ENCODE measurements at places on chromosomes 3 and 15.

DNA sequence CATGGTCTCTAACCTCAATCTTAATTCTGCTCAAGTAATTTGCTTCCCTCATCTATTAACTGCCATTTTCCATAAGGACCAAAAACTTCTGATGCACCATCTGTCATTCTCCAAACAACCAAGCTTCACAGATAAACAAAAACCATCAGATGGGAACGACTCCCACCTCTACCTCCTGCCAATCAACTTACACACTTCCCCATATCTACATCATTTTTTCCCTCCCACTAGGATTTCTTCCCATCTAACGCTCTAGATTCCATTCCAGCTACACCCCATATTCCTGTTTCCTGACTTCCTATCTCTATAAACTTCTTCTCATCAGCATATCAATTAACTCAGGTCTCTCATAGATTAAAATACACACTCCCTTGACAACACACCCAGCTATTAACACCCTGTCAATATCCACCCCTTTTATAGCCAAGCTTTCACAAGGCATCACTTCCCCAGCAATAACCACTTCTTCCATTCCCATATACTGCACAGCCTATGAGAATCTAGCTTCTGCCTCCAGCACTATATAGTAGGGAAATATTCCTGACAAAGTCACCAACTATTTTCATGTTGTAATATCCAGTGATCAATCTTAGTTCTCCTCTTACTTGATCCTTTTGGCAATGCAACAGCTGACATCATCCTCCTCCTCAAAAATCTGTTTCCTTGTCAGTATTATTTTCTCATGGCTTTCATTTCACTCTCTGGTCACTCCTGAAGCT is 39.2 kb downstream of the SNX4 start:
- no peak for DNase-seq

- peak; percentile 59 for DNase-seq
These were observed 734 bp downstream of the TBL1XR1 start for GRCh38 chr3:177196456-177197040.

DNA sequence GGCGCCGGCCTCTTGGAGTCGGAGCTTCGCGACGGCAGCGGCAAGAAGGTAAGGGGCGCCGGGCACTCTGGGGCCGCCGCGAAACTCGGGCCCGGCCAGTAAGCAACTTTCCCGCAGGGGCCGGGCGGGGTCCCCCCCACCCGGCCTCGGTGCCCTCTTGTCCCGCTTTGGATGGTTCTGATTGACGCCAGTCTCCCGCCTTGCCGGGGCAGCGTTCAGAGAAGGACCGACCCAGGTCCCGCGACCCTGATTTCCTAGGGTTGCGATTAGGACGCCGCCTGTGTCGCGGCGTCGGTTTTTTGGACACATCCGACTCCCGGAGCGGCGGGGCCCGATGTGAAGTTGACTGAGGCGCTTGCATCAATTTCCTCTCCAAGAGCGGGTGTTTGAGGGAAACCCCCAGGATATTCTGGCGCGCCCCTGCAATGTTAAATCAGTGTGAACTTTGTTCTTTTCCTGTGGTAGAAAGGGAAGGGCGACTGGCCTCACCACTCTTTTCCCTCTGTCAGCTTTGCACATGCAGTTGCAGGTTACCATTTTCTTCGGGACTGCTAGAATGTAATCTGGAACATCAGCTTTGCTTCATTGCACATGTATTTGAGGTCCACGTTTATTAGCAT is 755 bp downstream of the PDE8A start:
- no peak for DNase-seq

DNA sequence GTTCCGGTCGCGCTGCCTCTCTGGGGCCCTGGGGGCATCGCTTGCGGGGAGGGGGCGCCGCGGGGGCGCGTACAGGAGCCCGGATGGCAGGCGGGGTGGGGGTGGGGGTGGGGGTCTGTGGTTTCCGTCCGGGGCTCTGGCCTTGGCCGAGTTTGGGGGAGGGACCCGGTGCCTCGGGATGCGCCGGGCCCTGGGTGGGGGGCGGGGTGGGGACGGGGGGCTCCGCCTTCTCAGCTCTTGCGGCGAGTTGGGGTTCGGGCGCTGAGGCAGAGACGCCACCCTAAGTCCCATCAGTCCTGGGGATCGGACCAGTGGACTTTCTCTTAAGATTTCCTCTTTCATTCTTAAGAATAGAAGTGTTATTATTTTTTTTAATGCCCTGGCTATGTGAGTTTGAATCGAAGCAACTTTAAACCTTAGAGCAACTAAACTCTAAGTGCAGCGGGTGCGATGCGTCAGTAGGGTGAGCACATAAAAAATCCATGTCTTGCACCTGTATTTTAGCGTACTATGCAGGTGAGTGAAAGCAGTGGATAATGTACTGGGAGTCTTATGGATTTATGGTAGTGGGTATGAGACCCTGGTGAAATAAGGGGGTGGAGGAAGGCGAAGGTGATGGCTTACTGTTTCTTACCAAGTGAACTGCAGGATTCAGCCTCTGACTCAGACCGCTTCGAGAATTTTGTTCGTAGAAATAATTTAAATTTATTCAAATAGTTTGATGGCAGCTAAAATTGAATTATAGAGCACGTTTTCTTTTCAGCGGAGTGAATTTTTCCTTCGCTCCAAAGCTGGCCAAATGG is 762 bp downstream of the CTNNB1 start:
- DNase-seq: peak; percentile 55

GRCh38 chr3:27791956-27792355 is 69.8 kb upstream of the EOMES start:
- DNase-seq: peak; percentile 10

GRCh38 chr3:150168698-150169097 is 198.0 kb upstream of the PFN2 start:
- DNase-seq: peak; percentile 59
